ENCODE measurements at places on chromosomes 5 and 9.

- DNase-seq: no peak
Measured at GRCh38 chr5:38494763-38495162, 61.7 kb downstream of the LIFR start.

DNA sequence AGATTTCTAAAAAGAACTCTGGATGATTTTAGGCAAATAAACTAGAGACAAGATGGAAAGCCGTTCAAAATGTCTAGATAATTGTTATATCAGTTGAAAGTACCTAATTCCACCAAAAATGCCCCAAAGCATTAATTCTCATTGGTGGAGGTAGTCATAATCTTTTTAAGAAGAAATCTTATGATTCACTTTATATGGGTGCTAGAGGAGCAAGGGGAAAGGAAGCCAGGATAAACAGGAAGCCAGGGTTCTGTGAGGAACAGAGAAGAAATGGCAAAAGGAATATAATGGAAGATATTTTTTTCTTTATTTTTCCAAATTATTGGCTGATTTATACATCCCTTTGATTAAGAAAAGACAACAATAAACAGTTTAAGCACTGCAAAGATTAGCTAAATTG, 7.8 kb downstream of the YIPF5 start:
- no peak for DNase-seq

GRCh38 chr5:13510616-13511015, 433.9 kb downstream of the DNAH5 start:
- no peak for DNase-seq

- no peak for DNase-seq
Measured at GRCh38 chr5:122494109-122494508, 182.1 kb downstream of the SNCAIP start.

DNA sequence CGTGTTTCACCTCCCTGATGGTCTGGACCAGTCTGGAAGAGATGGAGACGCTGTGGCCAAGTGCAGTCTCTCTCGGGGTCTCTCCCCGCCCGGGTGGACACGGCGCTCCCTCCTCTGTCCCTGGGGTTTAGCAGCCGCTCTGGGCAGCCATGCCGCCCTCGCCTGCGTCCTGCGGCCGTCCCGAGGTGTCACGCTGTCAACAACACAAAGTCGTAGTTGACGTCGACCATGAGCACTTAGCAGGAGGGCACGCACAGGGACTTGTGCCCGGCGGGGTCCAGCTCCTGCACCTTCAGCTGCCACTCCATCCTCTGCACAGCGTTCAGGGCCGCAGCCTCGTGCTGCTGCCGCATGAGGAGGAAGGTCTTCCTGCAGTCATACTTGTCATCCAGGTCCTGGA, 368.9 kb downstream of the CDH9 start:
- no peak for DNase-seq

GRCh38 chr5:72013766-72014624, 93.3 kb upstream of the MAP1B start:
- no peak for DNase-seq

DNA sequence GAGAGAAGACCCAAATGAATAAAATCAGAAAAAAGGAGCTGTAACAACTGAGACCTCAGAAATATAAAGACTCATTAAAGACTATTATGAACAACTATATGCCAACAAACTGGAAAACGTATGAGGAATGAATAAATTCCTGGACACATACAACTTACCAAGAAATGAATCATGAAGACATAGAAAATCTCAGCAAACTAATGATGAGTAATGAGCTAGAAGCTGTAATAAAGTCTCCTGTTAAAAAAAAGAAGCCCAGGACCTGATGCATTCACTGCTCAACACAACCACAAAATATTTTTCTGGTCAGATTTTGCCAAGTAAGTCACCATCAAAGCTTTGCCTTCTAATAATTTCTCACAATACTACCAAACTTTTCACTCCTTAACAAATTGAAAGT, 666.7 kb downstream of the LRRC70 start:
- DNase-seq: no peak

Measured in GF-D8 (cell line).